ENCODE measurements at places on chromosomes 3 and 15.

DNA sequence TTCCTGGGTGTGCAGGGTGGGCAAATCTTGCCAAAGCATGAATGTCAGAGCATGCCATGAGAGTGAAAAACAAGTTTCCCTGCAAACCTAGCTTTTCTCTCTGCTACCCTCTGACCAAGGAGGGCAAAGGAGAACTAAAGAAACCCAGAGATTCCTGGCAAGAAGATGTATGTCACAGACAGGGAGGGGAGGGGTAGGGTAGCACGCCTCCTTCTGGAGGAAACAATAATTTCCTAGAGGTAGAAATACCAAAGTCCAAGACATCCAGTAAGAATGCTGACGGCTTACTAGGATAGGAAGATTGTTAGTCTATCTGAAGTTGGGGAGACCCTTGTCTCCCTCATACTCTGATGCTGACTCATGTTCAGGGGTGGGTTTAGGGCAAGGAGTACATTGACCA lies 203.9 kb downstream of the NR1D2 start:
- no peak for DNase-seq

- no peak for DNase-seq
These were observed 35.4 kb downstream of the SLC28A2 start for GRCh38 chr15:45287390-45287956.

GRCh38 chr15:66080717-66081398 lies 172.7 kb downstream of the MEGF11 start:
- DNase-seq = no peak

DNA sequence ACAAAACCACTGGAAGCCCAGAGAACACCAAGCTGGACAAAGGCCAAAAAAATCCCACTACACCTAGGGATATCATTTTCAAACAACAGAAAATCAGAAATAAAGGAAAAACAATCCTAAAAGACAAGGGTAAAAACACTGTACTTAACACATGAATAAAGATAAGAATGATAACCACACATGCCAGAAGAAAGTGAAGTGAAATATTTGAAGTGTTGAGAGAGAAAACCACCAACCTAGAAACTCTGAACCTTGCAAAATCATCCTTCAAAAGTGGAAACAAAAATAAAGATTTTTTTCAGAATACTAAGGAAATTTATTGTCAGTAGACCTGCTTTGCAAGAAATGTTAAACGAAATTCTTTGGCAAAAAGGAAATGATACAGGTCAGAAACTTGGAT lies 45.1 kb downstream of the KPNA1 start:
- no peak for DNase-seq

DNA sequence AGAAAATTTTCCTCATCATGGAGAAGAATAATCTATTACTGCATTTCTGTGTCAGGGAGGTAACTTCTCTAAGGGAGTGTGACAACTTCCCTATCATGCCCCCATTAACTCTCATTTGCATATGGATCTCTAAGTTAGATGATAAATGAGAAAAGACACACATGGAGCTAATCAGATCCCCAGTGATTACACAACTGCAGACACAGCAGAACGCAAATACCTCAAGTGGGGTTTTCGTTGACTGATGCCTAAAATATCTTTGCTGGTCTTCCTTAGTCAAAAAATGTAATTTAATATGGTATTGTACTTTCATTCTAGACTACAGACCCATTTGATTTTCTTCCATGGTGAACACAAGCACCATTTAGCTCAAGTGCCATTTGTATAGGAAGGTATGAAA lies 630.5 kb downstream of the TBL1XR1 start:
- DNase-seq = no peak

GRCh38 chr3:42042747-42043098 lies 48.4 kb upstream of the TRAK1 start:
- DNase-seq = no peak

- no peak for DNase-seq
These were observed 392.8 kb downstream of the RSL24D1 start for GRCh38 chr15:54803987-54804386.

- no peak for DNase-seq
These were observed 39.6 kb downstream of the ZNF860 start for GRCh38 chr3:32021155-32021554.

DNA sequence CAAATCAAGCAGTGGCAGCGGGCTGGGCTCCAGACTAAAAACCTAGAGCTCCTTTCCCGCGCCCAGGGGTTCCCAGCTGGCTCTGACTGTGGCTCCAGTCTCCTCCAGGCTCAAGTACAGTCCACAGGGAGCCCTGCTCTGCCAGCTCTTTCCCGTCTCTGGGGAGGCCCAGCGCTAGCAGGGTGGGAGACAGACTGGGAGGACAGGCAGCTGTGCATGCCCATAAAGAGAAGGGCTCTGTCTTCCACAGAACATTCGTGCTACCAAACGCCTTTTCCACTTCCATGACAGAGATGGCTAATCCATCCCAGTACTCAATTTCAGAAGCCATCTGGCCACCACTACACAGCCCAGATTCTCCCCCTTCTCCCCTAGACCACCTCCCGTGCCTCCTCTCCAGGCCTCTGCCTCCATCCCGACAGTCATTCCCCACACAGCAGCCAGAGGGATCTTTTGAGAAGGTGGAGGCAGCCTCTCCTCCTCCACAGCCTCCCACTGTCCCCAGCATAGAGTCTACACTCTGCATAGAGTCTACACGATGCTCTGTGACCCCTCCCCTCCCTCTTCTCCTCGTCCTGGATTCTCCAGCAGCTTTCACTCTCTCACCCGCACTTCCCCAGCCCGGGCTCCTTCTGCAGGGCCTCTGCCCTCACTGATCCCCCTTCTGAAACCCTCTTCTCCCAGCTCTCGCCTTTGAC lies 6.8 kb upstream of the DUSP7 start:
- DNase-seq = no peak

GRCh38 chr3:129552287-129553050 lies 9.5 kb downstream of the H1-8 start:
- no peak for DNase-seq

DNA sequence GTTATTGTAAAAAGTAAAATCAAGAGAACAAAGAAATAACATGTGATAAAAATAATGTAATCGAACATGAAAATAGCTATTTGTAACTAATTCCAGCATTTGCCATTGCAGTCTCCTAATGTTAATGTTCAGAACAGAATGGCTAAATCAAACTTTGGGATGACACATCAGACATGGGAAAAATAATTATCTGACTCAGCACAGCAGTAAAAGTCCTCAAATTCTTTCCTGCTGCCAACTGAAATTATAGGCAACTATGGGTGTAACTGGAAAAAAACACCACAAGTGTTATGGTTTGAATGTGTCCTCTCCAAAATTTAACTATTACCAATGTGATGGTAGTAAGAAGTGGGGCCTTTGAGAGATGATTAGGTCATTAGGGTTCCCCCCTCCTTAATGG lies 446.7 kb downstream of the C3orf38 start:
- DNase-seq = no peak

DNA sequence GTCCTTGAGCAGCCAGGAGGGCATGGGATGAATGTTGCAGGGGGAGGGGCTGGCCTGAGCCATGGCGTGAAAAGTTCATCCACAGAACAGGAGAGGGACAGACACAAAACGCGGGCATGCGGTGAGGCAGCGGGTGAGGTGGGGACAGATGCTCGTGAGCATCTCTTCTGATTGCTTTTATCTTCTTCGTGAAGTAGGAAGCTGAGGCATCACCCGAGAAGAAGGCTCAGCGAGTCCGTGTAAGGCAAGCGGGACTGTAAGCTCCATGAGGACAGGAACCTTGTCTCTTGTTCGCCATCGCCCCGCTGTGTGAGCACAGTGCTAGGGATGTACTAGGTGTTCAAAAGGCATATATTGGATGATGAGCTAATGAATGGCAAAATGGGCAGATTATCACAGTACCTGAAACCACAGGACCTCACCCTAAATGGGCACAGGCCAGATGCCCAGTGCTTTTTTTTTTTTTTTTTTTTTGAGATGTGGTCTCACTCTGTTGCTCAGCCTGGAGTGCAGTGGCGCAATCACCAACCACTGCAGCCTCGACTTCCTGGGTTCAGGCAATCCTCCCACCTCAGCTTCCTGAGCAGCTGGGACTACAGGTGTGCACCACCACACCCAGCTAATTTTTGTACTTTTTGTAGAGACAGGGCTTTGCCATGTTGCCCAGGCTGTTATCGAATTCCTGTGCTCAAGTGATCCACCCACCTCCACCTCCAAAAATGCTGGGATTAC lies 46.8 kb downstream of the CPN2 start:
- DNase-seq = no peak

DNA sequence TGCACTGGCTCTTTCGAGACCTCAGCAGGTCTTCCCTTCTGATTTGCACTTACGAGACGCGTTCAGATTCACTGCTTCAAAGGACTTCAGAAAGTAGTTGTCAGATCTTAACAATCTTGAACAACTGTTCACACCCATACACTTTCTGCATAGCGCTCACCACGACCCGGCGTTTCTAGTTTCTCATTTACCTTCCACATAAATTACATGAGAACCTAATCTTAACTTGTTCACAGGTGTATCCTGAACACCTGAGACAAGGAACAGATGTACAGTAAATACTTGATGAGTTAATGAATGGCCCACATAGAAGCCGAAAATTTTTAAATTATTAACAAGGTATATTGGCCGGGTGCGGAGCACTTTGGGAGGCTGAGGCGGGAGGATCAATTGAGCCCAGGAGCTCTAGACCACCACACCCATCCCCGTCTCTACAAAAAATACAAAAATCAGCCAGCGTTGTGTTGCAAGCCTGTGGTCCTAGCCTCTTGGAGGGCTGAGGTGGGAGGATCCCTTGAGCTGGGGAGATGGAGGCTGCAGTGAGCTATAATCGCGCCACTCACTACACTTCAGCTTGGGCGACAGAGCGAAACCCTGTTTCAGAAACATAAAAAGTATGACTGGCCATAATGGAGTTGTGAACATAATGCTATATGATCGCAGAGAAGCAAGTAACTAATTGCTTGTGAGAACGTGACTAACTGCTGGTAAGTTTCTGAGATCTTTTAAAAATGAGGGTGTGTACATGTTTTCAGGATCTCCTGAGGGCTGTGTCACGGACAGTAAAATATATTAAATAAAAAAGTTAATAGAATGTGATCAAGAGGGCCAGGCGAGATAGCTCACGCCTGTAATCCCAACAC lies 984 bp upstream of the SMARCC1 start:
- no peak for DNase-seq

- no peak for DNase-seq
These were observed 190.1 kb downstream of the PDE8A start for GRCh38 chr15:85171736-85172135.

DNA sequence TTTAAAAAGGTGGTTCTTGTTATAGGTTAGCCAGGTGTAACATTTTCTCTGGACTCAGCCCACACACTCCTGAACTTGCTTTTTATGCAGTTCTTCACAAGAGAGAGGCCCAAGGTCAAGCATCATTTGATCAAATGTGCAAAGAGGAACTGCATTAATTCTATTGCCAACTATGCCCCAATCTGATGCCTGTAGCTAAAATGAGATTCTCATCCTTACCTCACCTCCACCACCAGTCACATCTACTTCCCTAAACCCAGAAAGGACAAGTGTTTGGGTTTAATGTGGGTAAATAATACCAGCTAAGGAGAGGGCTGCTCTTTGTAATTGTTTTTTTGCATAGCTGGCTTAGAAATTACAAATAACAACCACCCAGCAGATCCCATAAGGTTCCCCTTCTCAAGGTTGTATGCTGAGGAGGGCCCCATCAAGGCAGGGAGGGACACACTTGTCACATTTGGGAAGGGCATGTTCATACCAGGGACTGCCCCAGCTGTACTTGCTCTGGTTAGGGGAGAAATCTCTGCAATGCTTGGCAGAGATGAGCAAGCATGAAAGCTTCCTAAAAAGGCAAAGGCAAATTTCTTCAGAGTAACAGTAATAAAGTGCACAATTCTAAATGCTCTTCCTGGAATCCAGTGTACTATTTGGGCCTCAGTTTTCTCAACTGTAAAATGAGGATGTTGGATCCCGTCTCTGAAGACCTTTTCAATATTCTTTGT lies 76.2 kb downstream of the TGFBR2 start:
- DNase-seq = no peak

DNA sequence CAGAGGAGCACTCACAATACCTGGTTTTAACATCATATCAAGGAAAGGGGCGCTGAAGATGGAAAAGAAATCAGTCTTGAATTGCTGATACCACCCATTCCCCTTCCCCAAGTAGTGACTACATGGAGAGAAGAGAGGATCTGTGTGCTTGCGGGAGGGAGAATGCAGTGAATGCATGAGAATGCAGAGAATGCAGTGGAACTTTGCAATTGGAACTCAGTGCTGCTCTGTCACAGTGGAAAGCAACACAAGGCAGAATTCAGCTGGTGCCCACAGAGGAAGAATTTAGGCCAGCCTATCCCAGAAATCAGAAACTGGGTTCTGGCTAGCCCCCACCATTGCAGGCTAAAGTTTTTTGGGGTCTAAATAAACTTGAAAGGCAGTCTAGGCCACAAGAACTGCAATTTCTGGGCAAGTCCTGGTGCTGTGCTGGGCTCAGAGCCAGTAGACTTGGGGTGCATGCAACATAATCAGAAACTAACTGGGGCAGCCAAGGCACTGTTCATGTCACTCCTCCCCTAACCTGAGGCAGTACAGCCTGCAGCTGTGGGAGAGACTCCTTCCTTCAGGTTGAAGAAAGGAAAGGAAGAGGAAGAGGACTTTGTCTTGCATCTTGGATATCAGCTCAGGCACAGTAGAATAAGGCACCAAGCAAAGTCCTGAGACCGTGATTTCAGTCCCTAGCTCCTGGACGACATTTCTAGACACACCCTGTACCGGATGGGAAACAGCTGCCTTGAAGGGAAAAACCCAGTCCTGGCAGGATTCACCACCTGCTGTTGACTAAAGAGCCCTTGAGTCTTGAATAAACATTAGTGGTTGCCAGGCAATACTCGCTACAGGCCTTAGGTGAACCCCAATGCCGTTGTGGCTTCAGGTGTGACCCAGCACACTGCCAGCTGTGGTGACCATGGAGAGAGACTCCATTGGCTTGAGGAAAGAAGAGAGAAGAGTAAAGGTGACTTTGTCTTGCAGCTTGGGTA lies 329.3 kb downstream of the TBL1XR1 start:
- peak; percentile 99 for DNase-seq

- no peak for DNase-seq
These were observed 55.4 kb upstream of the LARS2 start for GRCh38 chr3:45332901-45333407.

- DNase-seq = no peak
These were observed 257.3 kb downstream of the XXYLT1 start for GRCh38 chr3:195013411-195014361.

DNA sequence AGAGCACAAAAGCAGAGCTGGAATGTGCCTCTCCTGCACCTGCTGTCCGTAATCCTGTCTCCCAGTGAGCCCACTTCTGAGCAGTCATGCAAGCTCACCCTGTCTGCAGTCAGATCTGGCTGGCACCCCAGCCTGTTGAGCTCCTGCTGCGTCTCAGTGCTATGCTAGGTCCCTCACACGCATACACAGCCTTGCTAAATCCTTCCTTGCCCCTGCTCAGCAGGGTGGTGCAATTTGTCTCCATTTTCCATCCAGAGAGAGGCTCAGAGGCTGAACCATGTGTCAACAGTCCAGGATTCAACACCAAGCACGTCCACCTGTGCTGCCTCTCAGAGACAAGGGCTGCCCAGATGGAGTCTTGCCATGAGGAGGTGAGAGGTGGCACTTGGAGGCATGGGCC lies 11.0 kb downstream of the POMGNT2 start:
- DNase-seq = no peak

- no peak for DNase-seq
These were observed 685 bp upstream of the FOXB1 start for GRCh38 chr15:60003243-60004008.
